NCI-H2081 treated with DMSO at 0.1 percent for 48 hours (cell line): ENCODE measurements at places on chromosomes 5 and 9.

DNA sequence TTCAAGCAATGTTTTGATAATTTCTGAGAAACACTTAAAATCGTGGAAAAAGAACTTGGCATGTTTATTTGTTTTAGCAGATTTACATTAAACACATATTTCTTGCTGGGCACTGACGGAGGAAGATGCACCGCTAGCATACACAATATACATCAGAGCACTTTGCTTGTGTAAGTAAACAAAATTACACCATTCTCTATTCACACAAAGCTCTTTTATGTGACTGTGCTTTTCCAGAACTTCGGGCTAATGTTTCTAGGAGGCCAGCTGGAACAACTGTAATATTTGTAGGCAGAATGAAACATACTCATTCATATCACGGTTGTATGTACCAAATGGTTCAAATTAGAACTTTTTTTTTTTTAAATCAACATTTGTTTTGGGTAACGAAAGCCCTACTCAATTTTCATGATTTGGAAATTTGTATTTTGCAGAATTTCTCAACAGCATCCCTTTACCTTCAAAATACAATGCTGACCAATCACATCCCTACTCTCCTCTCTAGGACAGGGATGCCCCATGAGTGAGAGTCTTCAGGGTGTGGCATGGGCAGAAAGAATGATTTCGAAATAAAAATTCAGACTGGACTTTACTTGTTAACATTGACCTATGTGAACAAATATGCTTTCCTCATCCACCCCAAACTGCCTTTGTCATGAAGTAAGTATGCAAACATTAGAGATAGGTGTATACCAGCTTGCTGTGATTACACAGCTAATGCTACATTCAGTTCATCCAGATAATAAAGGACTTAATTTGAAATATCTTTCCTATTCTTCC lies 425.1 kb downstream of the BNC2 start:
- DNase-seq = no peak

DNA sequence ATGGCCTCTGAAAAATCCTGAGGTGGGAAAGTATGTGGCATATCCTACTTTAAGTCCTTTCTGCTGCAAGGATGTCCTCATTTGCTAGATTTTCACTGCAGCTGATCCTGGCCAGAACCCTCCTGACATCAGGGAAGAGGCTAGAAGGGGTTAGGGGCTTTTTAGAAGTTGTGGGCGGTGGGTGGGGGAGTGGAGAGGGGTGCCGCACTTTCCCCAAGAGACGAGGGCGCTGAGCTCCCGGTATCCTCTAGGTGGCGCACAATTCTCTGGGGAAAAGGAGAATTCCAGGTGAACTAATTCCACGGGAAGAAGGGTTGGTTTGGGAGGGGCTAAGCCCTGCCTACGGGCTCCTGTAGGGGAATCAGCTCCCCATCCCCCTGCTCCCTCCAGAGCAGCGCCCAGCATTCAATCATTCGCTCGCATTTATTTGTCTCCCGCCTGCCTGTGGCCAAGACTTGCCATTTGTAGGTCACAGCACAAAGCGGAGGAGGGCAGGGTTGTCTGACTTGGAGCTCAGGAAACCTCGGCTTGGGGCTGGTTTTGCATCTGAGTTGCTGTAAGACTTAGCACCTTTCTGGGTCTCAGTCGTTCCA lies 42.9 kb upstream of the HAND1 start:
- DNase-seq = no peak

GRCh38 chr5:109455598-109456096 lies 45.9 kb upstream of the PJA2 start:
- no peak for DNase-seq

DNA sequence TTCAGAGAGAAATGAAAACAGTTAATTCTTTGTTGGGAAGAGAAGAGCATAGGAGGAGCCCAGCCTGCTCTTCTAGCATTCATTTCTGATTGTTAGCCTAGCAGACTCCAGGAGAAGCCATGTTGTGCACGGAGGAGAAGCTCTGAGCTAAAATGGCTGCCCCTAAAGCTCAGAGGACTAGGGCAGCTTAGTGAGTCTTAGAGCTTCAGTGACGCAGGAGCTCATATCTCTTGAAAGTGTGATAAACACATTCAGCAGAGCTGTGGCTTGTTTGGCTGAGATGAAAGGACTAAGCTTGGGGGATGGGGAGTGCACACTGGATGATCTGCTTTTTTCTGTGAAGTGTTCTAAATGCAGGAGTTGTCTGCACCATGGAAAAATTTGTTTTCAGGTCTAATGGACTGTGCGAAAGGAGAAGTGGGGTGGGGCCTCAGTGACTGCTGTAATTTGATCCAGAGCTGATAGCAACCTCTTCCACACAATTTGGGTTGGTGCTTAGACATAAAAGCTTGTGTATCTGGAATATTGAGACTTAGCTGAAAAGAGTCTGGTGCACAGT lies 58.5 kb downstream of the ZNF462 start:
- DNase-seq = no peak

- no peak for DNase-seq
Measured at GRCh38 chr5:30390095-30390494, 803.4 kb upstream of the CDH6 start.

- DNase-seq = no peak
Measured at GRCh38 chr5:4145511-4145910, 549.9 kb downstream of the IRX1 start.

GRCh38 chr9:38026021-38026809 lies 42.8 kb downstream of the SHB start:
- peak; percentile 44 for DNase-seq

DNA sequence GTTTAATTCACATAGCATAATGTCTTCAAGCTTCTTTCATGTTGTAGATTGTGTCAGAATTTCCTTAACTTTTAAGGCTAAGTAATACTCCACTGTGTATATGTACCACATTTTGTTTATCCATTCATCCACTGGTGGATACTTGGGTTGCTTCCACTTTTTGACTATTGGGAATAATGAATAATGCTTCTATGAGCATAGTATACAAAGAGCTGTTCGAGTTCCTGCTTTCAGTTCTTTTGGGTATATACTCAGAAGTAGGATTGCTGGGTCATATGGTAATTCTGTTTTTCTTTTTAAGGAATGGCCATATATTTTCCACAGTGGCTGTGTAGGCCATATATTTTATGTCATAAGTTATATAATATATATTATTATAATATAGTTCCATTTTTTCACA lies 3.6 kb upstream of the FAM120AOS start:
- no peak for DNase-seq

- DNase-seq = no peak
Measured at GRCh38 chr9:126474786-126475485, 138.8 kb upstream of the LMX1B start.

- DNase-seq = no peak
Measured at GRCh38 chr9:104774132-104774531, 10.2 kb downstream of the NIPSNAP3B start.

- DNase-seq = no peak
Measured at GRCh38 chr5:77851176-77852067, 75.3 kb upstream of the TBCA start.

DNA sequence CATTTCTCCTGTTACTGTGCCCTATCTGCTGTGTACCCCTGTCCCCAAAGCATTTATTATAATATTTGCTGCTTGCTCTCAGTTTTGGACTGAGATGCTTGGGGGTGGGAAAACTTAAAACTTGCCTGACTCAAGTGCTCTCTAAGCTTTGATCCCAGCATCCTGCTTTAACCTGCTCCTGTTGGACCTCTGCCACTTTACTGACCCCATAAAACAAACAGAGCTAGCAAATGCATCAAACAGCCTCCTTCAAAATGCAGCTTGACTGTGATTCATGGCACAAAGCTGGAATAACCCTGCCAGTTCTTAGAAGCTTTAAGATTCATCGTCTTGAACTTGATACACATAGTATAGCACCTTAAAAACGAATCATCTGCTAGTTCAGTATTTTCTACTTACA lies 212.5 kb downstream of the DEPDC1B start:
- no peak for DNase-seq

GRCh38 chr9:22160221-22160620 lies 151.1 kb upstream of the CDKN2B start:
- no peak for DNase-seq

DNA sequence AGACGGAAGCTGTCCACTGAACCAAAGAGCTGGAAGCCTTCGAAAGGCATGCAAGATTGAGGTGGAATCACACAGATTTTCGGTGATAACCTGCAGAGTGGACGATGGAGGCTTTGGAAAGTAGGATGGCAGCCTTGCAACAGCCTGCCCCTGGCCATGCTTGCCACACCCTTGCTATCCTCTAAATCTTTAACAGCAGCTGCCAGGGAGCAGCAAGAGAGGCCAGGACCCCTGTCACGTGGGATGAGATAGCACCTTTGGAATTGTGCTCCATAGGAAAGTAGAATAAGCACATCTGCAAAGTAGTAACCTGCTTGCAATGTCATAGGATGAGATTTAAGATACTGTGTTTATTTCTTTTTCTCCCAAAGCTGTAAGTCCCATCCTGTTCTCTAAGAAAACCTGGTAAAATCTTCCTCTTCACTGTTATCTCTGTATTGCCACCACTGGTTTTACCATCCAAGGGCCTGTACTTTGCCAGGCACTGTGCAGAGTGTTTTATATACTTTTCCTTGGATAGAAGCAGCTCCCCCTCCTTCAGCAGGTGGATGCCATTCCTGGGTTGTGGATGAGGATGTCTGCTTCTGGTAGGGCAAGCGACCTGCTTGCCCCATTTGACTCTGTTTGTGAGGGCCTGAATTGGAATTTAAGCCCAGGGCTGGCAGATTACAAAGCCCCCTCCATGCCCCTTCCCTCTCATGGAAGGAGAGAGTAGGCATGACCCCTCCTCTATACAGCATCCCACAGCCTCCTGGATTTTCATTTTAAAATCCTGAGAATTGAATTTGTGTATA lies 10.1 kb downstream of the TRIO start:
- no peak for DNase-seq

GRCh38 chr5:137415231-137415681 lies 83.9 kb downstream of the SPOCK1 start:
- no peak for DNase-seq

- no peak for DNase-seq
Measured at GRCh38 chr9:73091909-73092308, 59.8 kb upstream of the ANXA1 start.

DNA sequence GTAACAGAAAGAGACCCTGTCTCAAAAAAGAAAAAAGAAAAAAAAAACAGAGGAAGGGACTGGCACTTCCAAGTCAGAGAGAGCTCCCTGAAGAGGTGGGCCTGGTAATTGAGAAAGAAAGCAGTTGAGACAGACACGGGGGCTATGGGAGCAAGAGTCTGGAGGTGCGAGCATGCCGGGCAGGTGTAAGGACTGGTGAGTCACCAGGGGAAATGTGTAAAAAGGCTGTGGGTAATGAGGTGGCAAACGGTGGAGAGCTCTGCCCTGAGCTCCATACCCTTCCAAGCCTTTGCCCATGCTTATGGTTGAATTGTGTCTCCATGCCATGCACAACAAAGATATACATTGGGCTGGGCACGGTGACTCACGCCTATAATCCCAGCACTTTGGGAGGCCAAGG lies 18.0 kb upstream of the JADE2 start:
- DNase-seq = no peak

DNA sequence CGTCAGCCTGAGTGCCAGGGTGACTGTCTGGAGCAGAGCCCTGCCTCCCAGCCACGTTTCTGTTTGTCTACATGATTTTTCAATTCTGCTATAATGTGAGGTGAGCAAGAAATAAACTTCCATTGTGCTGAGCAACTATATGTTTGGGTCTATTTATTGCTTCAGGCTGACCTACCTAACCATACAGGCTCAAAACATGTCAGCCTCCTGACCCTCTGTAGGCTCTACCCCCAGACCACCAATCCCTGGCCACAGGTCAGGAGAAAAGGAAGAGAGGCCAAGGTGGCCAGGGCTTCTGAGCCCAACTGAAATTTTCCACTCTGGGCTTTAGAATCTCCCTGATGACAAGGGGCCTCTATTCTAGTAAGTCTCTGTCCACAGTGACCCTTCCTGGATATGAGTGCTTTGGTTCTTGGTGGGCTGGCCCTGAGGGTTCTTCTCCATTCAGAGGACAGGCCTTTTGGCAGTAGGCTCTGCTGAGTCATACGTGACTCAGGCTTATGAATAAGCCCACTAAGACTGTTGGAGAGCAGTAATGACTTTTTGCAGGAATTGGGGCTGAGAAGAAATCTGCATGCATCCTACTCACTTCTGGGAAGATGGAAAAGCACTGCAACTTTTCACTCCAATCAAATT lies 117.2 kb upstream of the TBCA start:
- no peak for DNase-seq

DNA sequence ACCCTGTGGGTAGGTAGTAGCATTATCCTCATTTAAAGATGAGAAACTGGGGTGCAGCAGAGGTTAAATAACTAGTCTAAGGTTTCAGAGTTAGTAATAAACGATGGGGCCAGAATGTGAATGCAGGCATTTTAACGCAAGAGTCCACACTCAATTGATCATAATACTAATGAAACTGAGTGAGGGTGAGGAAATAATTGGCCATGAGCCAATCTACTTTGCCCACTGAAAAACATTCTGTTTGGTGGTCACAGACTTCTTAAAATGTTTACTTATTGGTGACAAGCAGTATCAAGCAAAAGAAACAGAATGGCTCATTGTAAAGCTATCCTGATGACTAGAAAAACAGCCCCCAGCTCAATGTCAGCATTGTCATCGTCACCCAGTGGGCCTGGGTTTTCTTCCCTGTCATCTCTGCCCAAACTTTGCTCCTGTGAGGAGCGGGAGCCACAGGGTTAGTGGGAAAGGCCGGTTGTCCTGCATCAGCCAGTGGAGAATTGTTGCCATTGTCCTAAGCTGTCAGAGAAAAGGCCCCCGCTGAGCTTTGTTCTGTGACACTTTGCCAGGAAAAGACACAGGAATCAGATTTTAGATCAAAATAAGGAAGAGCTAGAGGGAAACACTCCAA lies 77.3 kb upstream of the MAN2A1 start:
- no peak for DNase-seq

- no peak for DNase-seq
Measured at GRCh38 chr9:18438300-18438925, 35.5 kb upstream of the ADAMTSL1 start.

- DNase-seq = no peak
Measured at GRCh38 chr5:125205601-125206225, 459.3 kb upstream of the ZNF608 start.

GRCh38 chr5:159655757-159656409 lies 260.4 kb upstream of the ADRA1B start:
- no peak for DNase-seq

- peak; percentile 40 for DNase-seq
Measured at GRCh38 chr5:140926443-140927227, 536 bp downstream of the PCDHAC1 start.

GRCh38 chr5:164353155-164353554 lies 847.7 kb downstream of the MAT2B start:
- no peak for DNase-seq

- DNase-seq = no peak
Measured at GRCh38 chr9:93828331-93829097, 126.6 kb downstream of the BARX1 start.

DNA sequence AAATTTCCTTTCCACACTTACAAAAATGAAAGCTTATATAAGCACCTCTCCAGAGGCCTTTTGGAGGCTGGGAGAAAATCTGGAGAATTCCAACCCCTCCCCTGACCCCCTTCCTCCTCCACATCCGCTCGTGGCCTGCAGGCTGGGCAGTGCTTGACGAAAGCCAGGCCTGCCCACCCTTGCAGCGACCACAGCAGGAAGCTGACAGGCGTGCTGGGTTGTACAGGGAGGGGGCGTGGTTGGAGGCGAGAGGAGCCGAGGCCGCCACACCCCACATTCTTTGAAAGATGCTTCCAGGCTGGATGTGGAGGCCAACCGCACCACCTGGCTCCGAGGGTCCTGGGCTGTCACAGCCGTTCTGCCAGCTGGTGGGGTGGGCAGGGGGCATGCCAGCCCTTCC lies 47.8 kb upstream of the IER5L start:
- no peak for DNase-seq
